K562 (cell line): ENCODE measurements at places on chromosomes 12 and 14. TPM values are rescaled to one million over a fixed set of nuclear protein-coding genes. Genes with fewer than 3 reads are reported as not detected.

Gene DTX1
- not detected in 2 replicates for total RNA-seq

DNA sequence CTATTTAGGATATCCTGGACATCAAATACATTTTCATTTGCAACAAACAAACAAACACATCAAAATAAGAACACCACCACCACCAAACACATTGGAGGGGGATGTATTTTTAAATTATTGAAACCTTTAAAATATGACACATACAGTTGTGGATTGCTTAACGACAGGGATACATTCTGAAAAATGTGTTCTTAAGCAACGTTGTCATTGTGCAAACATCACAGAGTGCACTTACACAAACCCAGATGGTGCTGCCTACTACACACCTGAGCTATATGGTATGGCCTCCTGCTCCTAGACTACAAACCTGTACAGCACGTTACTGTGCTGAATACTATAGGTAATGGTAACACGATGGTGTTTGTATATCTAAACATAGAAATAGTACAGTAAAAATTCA, 19.4 kb downstream of the PYGL start:
- peaks cover 17% of the 10 kb centered on the region; the same call in 2 of the 3 replicates for H3K36me3 ChIP-seq
- H3K27ac ChIP-seq, result no peak overlapping the region
- H3K27me3 ChIP-seq, result no peaks in the 10 kb centered on the region
- no peak for DNase-seq
- H3K4me3 ChIP-seq, result no peak overlapping the region

Gene MYF6
- not detected in 2 replicates for total RNA-seq

DNA sequence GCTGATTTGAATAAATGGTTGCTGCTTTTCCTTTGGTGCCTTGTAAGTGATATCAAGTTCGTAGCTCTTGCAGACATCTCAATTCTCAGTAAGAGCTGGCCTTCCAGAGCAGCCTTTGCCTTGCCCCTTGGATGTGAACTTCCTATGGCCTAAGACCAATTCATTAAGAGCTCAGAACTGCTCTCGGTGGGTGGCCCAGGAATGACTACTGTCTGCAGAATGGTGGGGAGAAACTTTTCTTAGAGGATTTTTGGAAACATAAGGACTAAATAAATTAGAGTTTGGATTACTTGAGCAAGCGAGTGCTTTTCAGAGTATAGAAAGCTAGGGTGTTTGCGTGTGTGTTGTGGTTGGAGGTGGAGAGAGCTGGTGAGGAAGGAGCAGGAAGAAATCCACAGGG, 306.4 kb upstream of the TBX3 start:
- H3K27me3 ChIP-seq, result no peaks in the 10 kb centered on the region
- no peak overlapping the region for H3K27ac ChIP-seq
- no peak for DNase-seq
- H3K4me3 ChIP-seq, result no peak overlapping the region
- no peaks in the 10 kb centered on the region for H3K36me3 ChIP-seq

GRCh38 chr12:90712671-90713070, 242.3 kb downstream of the CCER1 start:
- no peaks in the 10 kb centered on the region for H3K27me3 ChIP-seq
- no peak for DNase-seq
- no peaks in the 10 kb centered on the region for H3K36me3 ChIP-seq
- H3K27ac ChIP-seq, result no peak overlapping the region
